Brain microvascular endothelial cell (primary cell): ENCODE measurements at places on chromosomes 2 and 18.

DNA sequence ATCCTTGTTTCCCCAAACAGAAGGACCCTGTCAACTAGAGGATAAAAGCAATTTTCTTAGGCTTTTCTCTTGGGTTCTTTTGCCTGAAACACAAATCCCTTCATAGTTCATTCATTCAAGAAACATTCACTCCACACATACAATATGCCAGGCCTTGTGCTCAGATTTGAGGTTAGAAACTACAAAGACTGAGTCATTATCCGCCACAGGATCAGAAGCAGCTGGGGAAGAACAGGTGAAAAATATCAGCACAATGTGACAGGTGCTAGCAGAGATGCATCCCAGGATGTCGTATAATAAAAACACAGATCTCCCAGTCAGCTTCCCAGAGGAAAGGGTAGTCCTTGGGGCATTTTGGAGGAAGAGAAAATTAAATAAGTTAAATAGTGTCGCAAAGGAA is 172.4 kb downstream of the LRATD1 start:
- DNase-seq, result no peak

GRCh38 chr18:56481751-56482150 is 156.6 kb downstream of the TXNL1 start:
- DNase-seq, result no peak

DNA sequence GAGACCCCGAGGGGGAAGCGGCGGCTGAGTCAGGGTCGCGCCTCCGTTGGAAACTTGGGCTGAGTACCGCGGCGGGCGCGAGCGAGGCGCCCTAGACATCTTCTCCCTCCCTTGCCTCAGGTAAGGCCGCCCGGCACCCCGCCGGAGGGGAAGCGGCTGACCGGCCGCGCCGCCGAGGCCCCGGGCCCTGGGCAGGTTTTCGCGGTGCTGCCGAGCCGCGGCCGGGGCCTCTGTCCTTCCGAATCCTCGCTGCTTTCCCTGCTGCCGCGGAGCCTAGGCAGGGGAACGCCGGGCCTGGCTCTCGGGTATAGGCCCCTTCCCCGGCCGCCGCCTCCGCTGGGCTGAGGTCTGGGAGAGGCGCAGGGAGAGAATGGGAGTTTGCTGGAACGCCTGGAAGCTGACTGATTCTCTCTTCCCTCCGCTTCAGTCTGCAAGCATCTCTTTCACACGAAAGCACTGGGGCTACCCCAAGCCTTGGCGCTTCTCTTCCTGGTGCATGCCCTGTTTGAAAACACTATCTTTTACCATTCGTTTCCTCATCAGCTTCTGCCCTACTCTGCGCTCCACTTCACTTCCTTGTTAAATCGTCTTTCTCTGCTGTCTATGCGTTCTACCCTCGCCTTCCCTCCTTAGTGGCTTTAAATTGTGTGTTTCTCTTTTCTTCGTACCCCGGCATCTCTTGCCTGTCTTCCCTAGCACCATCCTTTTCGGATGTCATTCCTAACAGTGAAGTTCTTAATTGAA is 652 bp downstream of the PPM1B start:
- DNase-seq, result peak; percentile 51

- no peak for DNase-seq
Observed at GRCh38 chr2:42959234-42960001, 167.0 kb upstream of the HAAO start.

DNA sequence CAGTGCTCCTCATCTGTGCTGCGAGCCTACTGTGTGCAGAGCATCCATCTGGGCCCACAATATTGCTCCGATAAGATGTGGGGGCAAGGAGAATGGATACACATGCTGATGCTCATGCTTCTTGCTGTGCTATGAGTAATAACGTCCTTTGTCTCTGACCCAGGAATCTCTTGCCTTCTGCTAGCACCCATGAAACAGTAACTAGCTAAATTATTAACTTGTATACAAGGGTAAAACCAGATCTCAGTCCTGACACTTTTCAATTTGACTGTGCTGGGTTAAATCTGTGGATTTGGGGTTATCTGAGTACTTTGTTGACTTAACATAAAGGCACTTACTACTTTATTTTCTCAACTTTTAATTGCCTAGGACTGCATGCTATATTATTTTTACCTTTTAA is 357.6 kb downstream of the SLC4A3 start:
- DNase-seq, result no peak

GRCh38 chr2:73582364-73582763 is 59.9 kb downstream of the NAT8 start:
- no peak for DNase-seq

GRCh38 chr2:86240251-86240650 is 41.0 kb downstream of the MRPL35 start:
- DNase-seq, result no peak

GRCh38 chr18:3305354-3305762 is 43.4 kb downstream of the MYL12B start:
- peak; percentile 98 for DNase-seq

- peak; percentile 84 for DNase-seq
Observed at GRCh38 chr2:101474731-101475384, at the start of gene RFX8. Gene RFX8 (minus strand): TSS chr2:101475112. CDS start chr2:101466848, 8,264 bp downstream.

GRCh38 chr2:47195148-47195547 is 40.0 kb upstream of the STPG4 start:
- DNase-seq, result no peak

- DNase-seq, result no peak
Observed at GRCh38 chr2:21395366-21395765, 271.6 kb downstream of the TDRD15 start.

DNA sequence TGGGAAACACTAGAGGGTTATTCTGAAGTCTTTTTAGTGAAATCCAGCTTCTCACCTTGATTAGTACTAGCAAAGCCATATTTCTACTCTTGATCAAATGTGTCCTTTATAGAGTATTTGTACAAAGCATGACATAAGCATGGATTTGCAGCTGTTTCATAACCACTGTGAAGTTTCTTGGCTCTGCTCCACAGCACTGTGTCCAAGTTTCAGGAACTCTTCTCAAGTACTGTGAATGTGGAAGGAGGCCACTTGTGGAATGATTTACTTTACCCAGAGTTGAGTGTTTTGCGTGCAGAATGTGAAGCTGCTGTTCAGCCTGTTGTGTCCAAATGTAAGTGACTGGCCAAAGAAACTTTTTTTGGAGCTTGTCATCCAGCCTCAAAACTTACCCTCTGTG is 16.2 kb upstream of the MAPRE2 start:
- DNase-seq, result peak; percentile 34

GRCh38 chr2:239937866-239938640 is 87.1 kb downstream of the NDUFA10 start:
- DNase-seq, result no peak

DNA sequence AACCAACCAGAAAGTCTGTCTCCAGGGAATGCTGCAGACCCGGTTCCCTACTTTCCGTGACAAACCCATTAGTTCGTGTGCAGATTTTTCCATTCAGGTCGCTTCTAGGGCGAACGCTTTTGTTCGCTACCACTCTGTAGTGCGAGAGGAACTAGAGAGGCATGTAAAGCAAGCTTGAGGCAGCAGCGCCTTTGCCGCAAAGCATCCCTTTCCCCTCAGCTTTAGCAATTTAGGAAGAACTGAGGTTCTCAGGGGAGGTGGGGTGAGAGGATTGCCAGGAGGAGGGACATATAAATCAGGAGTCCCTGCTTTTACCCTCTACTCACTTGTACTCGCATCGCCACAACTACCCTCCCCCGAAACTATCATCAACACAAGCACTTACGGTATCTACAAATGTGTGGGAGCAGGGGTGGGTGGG is 748 bp upstream of the ZNF804A start:
- peak; percentile 49 for DNase-seq

- DNase-seq, result peak; percentile 26
Observed at GRCh38 chr2:26989156-26989555, 18.7 kb downstream of the MAPRE3 start.

- DNase-seq, result peak; percentile 99
Observed at GRCh38 chr2:33275689-33276444, 200.6 kb upstream of the RASGRP3 start.

- no peak for DNase-seq
Observed at GRCh38 chr2:172634477-172634876, 78.6 kb downstream of the PDK1 start.

- DNase-seq, result no peak
Observed at GRCh38 chr2:19207452-19207851, 151.0 kb downstream of the OSR1 start.

GRCh38 chr2:44559108-44559507 is 197.4 kb downstream of the CAMKMT start:
- no peak for DNase-seq

DNA sequence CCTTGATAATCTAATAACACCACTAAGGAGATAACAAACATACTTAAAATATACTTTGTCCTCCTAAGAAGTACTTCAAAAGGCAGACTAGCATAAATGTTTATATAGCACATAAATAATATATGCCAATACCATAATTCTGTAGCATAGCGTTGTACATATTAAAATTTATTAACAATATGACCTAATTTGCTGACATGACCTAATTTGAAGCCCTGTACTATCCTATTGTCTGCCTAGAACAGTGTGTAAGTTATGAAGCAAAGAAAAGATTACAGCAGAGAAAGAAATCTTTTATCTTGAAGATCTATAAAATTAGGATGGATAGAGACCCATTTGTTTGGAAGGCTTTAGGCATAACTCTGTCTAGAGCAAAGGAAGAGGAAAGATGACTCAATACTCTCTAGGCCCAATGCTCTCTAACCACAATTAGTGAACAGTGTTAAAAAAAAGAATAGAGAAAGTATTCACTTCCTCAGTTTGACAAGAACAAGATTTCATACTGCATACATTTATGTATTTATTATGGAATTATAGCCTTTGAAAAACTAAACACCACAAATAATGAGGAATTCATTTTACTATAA is 231.3 kb downstream of the ZRANB3 start:
- no peak for DNase-seq

DNA sequence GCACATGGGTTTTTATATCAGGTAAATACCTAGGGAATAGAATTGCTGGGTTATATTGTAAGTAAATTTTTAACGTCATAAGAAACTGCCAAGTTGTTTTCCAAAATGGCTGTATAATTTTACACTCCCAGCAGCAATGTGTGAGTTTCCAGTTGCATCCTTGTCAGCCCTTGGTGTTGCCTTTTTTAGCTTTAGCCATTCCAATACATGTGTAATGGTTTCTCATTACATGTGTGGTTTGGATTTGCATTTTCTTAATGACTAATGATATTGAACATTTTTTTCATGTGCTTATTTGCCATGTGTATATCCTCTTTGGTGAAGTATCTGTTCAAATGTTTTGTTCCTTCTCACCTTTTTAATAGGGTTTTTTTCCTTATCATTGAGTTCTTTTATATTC is 70.8 kb downstream of the ABI2 start:
- no peak for DNase-seq

- no peak for DNase-seq
Observed at GRCh38 chr2:149984311-149984710, 396.7 kb upstream of the MMADHC start.

GRCh38 chr2:224851811-224852210 is 135.6 kb upstream of the CCDC195 start:
- DNase-seq, result no peak

- no peak for DNase-seq
Observed at GRCh38 chr2:198297350-198297749, 493.0 kb downstream of the PLCL1 start.

DNA sequence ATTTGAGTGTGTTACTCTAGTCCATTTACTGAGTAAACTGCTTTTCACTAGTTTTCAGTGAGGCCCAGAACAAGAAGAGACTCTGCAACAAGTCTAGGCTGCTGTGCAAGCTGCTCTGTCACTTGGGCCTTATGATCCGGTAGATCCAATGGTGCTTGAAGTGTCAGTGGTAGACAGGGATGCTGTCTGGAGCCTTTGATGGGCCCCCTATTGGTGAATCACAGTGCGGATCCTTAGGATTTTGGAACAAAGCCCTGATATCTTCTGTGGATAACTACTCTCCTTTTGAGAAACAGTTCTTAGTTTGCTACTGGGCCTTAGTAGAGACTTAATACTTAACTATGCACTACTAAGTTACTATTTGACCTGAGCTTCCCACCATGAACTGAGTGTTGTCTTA is 150.2 kb downstream of the TMEFF2 start:
- DNase-seq, result no peak

- DNase-seq, result no peak
Observed at GRCh38 chr2:117686699-117687098, 127.8 kb upstream of the DDX18 start.

DNA sequence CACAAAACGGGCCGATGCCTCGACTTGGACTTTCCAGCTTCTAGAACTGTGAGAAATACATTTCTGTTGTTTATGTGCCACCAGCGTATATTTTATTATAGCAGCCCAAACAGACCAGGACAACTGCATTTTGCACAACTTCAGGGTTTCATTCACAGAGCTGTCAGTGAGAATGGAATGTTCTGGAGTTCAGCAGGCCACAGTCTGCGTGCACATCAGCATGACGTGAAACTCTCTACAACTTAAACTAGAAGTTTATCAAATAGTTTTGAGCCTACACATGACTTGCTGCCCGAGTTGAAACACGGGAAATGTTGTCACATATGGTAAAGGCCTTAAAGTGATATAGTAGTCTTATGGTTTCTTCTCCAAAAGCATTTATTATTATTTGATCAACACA is 3.9 kb upstream of the TRIB2 start:
- peak; percentile 96 for DNase-seq

DNA sequence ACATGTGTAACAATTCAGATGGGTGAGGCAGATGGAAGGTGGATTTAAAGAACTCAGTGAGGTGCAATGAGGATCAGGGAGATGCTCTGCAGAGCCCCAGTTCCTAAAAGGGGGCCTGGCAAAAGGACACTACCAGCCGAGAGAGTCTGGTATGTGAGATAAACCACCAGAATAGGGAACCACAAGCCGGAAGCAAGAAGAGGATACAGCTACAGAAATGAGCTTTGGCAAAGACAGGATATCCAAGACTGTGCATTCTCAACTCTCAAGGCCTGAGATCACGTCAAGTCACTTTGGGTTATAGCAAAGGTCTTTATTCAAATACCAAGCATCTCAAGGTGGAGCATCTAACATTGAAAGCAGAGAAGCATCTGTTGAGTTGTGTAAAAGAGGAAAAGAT is 293.5 kb downstream of the ARHGAP15 start:
- no peak for DNase-seq

DNA sequence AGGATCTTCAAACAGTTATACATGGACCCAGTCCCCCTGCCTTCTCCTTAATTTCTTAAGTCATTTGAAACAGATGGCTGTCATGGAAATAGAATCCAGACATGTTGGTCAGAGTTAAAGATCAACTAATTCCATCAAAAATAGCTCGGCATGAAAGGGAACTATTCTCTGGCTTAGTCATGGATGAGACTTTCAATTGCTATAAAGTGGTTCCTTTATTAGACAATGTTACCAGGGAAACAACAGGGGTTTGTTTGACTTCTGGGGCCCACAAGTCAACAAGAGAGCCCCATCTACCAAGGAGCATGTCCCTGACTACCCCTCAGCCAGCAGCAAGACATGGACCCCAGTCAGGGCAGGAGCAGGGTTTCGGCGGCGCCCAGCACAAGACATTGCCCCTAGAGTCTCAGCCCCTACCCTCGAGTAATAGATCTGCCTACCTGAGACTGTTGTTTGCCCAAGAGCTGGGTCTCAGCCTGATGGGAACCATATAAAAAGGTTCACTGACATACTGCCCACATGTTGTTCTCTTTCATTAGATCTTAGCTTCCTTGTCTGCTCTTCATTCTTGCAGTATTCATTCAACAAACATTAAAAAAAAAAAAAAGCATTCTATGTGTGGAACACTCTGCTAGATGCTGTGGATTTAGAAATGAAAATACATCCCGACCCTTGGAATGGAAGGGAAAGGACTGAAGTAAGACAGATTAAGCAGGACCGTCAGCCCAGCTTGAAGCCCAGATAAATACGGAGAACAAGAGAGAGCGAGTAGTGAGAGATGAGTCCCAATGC is 4.6 kb downstream of the TTR start:
- no peak for DNase-seq
